ENCODE measurements at places on chromosomes 11 and 22.

DNA sequence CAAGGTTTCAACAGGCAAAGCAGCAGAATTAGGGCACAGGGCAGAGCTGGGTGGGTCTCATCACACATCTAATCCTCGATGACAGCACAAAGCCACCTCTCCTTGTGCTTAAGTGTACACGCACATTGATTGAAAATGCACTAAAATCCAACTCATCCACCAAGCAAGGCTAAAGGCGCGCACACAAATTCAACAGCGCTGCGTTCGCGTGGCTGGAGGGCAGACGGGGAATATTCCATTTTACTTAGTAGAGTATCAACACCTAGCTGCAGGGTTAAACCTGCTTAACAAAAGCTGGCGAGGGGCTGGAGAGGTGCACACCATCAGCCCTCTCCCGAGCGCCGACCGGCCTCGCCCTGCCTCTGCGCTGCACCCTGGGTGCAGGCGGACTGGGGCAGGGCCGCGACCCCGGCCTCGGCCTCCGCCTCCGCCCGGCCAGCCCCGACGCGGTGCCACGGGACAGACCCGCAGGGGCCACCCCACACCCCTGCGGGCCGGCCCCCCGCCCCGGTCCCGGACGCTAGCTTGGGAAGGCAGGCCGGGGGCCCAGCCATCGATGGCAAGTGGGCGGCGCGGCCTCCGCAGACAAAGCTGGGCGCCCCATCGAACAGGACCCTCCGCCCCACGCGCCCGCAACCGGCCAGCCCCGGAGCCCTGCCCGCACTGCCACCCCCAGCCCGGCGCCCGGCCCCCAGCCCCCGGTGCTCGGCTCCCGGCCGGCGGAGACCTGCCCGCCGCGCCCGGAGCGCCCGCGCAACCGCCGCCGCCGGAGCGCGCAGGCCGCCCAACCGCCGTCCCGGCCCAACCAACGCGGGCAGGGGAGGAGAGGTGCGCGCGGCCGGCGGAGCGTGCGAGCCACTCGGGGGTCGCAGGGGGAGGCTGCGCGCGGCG lies 929 bp downstream of the PRDM10 start:
- DNase-seq, result peak; percentile 10

DNA sequence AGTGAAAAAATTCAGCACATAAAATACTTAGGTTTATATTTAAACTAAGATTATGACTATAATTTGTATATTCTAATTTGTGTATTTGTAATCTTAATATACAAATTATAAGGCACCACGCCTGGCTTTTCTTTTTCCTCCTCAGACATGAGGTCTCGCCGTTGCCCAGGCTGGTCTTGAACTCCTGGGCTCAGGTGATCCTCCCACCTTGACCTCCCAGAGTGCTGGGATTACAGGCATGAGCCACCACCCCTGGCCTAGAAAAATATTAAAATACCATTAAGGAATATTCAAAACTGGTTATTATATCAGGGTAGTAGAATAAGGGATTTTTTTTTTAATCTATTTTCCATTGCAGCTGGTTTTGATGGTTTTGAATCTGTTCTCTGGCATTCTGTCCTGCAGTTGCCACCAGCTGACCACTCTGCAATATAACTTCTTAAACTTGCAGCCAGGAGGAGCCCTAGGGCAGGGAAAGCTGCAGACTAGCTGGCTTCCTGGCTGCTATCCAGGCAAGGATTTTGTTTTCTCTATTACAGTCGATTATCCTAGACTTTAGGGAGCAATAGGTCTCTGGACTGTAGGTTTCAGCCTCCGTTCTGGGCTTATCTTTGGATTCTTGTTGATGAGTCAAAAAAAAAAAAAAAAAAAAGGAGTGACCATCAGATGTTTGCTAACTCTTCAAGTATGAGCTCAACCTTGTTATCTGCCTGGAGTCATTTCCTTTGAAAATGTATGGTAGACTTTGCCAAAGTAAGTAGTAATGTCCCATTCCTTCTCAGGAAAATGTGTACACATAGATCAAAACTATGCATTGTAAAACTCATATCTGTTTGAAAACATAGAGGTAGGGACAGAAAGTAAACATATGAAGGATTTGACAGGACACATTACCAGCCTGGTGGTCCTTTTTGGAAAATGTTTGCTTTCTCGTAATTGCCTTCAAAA lies 13.2 kb downstream of the POLA2 start:
- no peak for DNase-seq

DNA sequence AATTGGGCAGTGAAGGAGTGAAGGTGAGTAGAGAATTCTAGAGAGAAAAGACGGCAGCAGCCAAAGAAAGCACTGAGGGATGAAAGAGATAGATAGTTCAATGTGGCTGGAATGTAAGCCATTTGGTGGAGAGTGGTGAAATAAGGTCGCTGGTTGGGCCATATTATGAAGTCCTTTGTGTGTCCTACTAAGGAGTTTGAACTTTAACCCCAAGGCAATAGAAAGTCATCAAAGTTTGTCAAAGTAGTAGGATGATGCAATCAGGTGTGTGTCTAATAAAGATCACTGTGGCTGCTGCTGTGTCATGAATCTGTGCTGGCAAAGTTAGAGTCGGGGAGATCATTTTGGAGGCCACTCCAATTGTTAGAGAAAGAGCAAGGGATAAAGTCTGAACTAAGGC lies 18.7 kb downstream of the RNF121 start:
- DNase-seq, result no peak

GRCh38 chr11:63459586-63459985 lies 31.4 kb downstream of the PLAAT5 start:
- DNase-seq, result no peak

DNA sequence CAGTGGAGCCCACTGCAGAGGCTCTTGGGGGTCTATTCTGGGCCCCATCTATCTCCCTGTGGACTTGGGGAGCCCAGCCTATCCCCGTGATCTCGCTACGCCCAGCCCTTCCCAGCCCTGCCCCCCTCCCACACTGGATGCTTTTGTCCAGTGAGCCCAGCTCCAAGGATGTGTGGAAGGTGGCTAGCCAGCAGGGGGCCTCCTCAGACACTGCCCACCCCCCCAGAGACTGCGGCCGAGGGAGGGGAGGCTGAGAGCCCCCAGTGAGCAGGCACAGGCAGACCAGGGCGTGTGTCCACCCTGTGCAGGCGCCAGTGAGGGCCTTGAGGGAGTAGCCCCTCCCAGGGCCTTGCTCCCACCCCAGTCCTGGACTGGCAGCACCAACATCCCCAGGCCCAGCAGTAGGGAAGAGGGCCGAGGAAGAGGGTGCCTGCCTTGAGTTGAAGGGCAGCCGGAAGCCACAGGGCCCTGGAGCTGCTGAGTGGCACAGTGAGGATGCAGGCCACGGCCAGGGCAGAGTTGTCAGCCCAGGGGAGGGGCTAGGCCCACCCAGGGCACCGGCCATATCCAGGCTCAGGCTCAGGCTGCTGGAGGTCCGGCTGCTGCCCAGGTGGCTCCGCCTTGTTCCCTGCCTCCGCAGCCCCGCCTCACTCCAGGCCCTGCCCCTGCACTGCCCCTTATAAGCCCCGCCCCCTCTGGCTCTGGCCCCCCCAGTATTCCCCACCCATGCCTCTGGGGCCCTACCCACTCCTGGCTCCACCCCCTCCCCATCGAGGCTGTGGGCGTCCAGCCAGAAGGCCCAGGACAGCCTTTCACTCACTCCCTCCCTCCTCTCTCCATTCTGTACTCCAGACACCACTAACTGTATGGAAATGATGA lies 28.0 kb downstream of the MOB2 start:
- DNase-seq, result no peak

GRCh38 chr11:5596607-5597201 lies at the start of gene TRIM6:
TSS of gene TRIM6 (plus strand) at chr11:5596637. CDS start at chr11:5596898, 261 bp downstream.
- DNase-seq, result no peak

- no peak for DNase-seq
Observed at GRCh38 chr11:13334034-13334786, 56.6 kb downstream of the BMAL1 start.
